ENCODE measurements at places on chromosomes 3 and 15.

DNA sequence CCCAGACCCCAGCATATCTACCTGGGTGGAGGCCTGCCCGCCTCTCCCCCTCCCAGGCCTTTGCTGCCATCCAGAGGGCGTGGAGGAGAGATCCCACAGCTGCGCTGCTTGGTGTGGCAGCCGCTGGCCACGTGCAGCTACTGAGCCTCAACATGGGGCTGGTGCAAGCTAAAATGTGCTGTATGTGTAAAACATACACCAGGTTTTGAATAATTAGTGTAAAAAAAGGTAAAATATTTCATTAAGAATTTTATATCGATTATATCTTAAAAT, 95.8 kb downstream of the SEC22A start:
- DNase-seq: no peak

DNA sequence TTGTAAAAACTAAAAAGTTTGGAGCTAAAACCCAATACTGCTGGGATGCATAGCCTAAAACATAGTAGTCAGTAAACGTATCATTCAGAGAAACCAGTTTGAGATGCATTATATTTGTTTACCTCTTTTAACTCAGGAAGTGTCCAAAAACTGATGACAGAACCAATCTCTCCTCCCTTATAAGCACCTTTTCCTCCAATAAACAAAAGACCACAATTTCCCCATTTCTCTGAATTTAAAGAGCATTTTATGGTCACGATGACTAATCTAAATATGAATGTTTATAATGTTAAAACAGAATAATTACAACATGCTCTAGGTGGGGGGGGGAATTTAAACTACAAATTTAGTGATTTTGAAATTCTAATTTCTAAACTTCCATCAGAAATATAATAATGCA, 58.5 kb downstream of the CEP63 start:
- no peak for DNase-seq

DNA sequence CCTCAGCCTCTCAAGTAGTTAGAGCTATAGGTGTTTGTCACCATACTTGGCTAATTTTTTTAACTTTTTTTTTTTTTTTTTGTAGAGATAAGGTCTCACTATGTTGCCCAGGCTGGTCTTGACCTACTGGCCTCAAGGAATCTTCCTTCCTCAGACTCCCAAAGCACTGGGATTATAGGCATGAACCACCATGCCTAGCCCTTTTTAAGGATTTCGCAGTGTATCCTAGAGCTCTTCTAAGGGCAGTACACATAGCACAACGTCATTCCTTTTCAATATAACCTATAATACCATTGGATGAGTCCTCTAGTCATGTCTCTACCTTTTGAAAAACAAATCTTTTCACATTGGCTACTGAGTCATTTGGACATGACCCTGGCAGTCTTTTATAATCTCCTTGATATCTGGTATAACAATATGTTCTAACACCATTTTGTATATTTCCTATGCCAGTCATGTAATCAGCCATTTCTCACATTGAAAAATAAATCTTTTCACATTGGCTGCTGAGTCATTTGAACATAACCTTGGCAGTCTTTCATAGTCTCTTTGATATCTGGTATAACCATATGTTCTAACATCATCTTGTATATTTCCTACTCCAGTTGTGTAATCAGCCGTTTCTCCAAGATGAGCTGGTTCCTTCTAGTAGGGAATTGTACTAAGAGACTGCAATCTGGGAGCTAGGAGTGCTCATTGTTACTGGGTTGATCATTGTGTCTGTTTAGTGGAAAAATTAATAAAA, 944.7 kb downstream of the MCTP2 start:
- DNase-seq: no peak

DNA sequence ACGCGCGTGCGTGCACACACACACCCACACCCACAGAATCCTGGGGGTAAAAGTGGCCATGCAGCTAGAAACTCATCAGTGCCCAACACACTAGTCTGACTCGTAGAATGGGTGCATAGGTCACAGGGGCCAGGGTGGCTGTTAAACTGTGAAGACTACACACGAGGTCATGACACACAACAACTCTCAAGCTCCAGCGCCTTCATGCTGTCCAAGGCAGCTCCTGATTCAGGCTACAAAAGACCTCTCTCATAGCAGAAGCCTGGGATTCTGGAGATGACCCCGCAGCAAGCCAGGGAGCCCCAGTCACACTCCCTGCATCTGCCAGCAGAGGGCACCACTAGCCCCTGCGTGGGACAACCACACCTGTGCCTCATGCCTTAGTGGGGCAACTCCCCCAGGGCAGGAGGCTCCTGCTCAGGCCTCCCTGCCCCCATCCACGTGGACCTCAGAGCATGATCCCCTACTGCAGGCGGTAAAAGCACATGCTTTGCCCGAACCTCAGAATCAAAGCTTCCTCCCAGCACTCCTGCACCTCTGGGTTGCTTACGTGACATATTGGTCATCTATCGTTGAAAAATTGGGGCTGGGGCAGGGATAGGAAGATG, 93.1 kb downstream of the LRIG1 start:
- DNase-seq: peak; percentile 56

DNA sequence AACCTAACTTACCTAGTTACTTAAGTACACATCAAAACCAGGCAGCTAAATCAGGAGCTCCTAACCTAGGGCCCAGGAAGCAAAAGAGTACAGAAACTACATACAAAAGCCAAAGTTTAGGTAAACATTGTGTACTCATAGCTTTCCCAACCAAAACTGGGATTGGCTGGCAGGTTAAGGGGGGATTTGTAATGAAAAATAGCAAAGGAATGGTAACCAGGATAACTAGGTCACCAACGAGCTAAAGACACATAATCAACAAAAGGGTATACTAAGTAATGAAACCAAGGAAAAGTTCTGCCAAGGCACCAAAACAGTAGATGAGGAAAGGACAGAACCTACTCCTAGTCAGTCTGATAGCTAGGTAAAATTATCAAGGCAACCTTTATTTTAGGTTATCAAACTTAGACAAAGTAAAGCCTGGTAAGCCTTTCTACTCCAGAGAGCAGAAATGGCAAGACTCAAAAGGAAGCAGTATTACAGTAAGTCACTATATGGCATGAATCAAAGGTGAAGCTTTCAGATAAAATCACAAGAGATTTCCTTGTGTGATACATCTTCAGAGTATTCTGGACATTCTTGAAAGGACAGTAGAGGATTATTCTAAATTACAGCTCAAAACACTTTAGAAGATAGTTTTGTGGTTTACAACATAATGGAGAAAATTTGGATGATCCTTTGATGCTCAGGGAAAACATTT, 10.2 kb downstream of the TRA2B start:
- DNase-seq: no peak

DNA sequence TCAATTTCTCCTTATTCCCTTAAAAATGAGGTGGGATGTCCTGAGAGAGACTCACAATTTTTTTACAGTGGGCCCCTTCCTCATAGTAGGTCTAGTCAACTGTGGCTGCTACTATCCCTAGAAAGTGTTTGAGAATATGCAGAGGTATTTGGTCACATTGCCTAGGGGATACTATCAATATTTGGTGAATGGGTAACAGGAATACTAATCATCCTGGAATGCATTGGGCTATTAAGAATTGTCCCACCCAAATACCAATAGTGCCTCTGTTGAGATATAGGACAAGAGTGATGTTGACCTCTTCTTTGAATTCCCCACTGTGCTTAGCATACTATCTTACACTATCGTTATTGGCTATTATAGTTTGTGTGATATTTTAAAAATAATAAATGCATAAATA, 389.4 kb downstream of the DIPK2A start:
- DNase-seq: no peak

GRCh38 chr3:156109989-156110388, 10.4 kb upstream of the KCNAB1 start:
- DNase-seq: no peak

GRCh38 chr15:70569091-70569713, 194.2 kb downstream of the UACA start:
- no peak for DNase-seq

DNA sequence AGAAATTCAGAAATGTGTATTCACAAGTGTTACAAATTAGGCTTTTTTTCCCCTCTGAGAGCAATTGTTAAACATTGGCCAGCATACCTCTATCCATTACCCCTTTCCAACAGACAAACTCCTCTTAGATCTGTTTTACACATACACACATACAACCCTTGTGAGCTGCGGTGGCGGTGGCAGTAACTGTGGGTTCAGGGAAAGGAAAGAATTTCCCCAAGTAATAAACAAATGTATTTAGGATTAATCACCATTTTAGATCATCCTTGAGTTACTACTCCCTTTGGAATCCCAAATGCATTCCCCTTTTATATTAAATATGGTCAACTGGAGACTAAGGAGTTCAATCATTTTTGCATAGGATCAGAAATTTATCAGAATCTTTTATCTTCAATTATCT, 667.0 kb downstream of the FHIT start:
- no peak for DNase-seq

GRCh38 chr3:153961494-153961893, 159.7 kb upstream of the ARHGEF26 start:
- DNase-seq: no peak

DNA sequence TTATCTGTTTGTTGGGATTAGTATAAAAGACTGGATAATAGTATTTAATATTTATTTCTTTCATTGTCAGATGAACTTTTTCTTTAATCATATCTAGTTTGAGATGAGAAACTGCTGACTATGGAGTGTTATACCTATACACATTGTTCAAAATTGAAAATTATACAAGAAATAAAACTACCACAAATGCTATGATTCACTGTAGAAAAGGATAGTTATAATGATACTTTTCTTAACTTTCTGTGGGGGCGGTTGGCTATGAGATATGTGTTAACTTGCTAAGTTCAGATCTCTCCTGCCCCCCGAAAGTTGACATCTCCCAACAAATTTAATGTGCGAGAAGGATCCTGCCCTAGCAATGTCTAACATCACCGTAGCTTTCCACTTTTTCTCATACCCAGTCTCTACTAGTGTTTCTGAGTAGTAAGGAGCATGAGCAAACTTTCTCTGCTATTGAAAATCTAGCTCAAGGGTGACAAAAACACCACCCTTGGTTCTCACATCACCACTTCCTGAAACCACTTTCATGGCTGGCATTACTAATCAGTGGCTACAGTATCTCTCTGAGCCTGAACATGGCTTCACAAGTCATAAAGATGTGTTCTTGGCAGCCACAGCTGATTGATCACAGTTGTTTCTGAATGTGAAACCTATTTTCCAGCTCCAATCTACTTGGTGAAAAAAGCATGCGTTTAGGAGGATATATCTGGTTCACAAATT, 15.8 kb upstream of the SAMMSON start:
- no peak for DNase-seq

DNA sequence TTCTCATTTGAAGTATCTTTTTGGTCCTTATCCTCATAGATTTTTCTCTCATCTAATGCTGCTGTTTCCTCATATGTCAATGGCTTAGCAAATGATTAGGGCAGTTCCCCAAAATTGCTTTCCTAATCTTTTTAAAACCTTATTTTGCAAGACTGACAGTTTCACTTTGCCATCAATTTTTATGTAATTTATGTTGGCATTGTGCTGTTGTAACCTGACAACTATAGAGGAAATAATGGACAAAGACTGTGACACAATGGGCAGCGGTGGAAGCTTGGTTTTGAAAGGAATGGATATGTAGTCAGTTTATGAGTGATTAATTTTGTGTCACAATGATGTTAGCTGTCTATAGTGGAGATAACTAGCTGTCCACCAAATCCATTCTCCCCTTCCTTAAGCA, 10.6 kb upstream of the SH3BP5 start:
- no peak for DNase-seq

DNA sequence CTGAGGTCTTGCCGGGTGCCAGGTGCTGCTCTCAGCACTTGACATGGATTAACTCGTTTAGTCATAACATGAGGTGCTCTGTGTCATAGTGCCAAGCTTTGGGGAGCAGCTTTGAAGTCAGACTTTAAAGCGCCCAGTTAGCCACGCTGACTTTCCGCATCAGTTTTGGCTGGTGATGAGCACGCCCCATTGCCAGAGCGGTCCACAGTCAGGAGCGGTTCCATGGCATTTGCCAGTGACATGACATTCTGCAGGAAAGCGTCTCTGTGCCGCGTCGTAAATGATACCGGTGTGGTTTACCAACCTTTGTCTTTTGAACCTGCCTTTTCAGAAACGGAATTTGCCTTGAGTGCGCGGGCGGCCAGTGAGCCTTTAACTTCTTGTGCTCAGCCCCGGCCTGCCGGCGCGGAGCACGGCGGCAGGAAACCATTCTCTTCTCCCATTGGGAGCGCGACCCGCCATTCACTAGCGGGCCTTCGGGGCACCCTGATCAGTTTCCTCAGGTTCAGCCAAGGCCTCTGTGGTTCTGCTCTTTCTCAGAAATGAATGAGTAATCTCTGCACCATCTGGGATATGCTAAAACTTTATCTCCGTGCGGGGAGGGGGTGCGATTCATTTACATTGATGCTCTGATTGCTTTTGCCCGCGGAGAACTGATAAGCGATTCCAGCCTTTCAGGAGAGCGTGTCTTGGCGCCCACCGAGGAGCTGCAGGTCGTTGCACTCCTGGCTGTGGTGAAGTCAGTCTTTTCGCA, 1.7 kb upstream of the SLC2A2 start:
- no peak for DNase-seq

GRCh38 chr15:96088650-96089049, 241.8 kb upstream of the NR2F2 start:
- DNase-seq: no peak

- no peak for DNase-seq
These were observed 14.2 kb downstream of the SEMA3F start for GRCh38 chr3:50169232-50169832.

DNA sequence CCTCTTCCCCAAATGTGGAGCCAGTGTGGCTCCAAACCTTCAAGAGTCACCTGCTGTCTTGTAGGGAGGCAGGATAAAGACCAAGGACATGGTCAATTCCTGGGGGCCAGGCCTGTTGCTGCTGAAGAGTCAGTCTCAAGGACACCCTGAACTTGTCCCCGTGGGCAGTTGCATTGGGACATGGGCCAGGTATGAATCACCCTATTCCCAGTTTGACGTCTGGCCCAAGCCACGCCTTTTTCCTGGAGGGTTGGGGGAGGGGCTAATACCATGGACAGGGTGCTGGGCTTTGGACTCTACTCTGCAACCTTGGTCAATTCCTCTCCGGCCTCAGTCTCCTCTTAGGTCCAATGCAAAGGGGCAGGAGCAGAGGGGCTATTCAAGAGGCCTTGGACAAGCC, 10.4 kb downstream of the ATP2B2 start:
- no peak for DNase-seq

- no peak for DNase-seq
These were observed 100.8 kb upstream of the PIAS1 start for GRCh38 chr15:67953299-67953698.

- DNase-seq: no peak
These were observed 189.7 kb downstream of the CDIN1 start for GRCh38 chr15:36769098-36769497.

DNA sequence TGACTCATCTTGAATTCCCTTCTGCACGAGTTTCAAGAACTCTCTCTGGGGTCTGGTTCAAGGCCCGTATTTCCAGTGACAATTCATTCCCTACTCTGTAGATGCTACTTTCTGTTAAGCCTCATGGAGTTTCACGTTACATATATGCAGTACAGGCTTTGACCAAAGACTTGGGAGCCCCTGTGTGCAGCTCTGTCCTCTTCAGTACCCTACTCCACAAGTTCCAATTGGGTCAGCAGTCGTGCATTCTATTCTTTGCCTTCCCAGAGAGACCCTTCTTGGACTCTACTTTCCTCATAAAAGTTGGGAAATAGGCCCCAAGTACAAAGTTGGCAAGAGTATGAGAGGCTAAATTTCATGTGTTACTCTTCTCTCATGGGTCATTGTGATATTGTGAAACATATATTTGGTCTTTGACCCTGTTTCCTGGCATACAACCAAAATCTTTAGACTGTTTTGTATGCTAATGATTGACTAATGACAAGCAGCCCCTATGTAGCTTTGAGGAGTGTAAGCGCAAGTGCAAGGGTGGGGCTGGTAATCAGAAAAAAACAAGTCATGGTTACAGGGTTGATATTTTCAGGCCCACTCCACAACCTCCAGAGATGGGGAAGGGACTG, 15.0 kb upstream of the CCDC50 start:
- DNase-seq: no peak

All from stimulated activated CD8-positive, alpha-beta memory T cell treated with anti-CD3 and anti-CD28 coated beads, Interleukin-2, amount 100 ng/mL, for 1 hour (primary cell).